ENCODE measurements at places on chromosomes 2 and 18.

DNA sequence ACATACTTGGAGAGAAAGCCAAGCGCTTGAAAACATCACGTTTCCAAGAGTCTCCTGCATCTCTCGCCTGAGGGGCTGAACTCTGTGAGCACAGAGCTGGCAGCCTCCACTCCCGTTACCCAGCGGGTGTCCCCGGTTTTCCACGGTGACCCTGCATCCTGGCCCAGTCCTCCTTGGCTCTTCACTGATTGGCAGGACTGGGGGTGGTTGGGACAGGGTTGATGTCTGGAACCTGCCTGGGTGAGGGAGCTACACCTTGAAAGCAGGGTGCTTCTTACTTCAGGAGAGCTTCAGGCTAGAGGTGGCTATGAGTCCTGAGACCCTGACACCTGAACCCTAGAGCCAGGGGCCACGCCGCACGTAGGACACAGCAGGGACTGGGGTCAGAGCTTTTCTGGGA, 234.1 kb downstream of the DYSF start:
- DNase-seq, result no peak

- DNase-seq, result no peak
These were observed 100.9 kb upstream of the TEX51 start for GRCh38 chr2:126797622-126798275.

DNA sequence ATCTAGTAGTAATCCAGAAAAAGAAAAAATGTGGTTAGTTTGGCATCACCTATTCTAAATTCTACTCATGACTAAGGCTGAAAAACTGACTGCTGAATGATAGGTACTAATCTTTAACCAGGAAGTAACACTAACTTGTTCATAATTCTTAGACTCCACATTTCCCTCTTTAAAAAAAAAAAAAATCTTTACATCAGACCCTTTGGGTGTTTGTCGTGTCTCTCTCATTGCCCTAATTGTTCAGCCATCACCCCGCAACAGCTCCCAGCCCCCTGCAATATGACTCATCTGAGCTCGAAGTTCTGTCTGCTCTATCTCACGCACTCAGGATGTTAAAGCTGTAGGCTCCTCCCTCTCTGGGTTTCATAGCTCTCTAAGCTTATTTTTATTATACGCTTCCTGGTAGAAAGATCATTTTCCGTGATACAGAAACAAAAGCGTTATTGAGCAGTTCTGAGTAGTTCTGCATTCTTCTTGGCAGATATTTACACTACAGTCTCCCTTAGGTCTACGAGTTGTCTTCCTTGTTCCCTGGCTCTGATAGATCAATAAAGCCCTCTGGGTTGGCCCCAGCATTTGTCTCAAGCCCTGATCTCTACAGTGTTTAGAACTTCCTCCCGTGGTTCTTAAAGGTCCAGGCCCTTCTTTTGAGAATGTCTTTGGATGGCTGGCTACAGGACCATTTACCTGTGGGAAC, 95.6 kb downstream of the TNFRSF11A start:
- no peak for DNase-seq

DNA sequence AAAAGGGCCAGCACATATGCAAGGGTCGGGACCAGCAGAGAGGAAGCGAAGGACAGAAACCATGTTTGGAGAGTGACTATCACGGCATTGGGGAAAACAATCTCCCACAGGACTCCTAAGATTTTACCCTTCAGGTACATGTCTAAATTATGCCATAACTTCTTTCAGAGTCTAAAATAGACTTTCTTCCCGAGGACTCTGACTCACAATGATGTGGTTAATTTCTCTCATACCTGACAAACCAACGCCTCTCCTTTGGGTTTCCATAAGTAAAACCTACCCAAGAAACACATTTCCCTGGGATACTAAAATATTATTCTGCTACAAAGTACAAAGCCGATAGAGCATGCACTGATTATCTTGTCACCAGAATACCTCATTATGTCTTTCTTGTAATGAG, 127.8 kb upstream of the NETO1 start:
- DNase-seq, result no peak

GRCh38 chr18:36187826-36188721, 777 bp downstream of the MOCOS start:
- no peak for DNase-seq

GRCh38 chr2:750628-751027, 73.4 kb upstream of the TMEM18 start:
- no peak for DNase-seq
